AG20443 (cell line): ENCODE measurements at places on chromosomes 3 and 15.

- DNase-seq = no peak
These were observed 147.1 kb upstream of the GBE1 start for GRCh38 chr3:81908561-81908960.

- DNase-seq = no peak
These were observed 645.8 kb upstream of the TBL1XR1 start for GRCh38 chr3:177842743-177843734.

DNA sequence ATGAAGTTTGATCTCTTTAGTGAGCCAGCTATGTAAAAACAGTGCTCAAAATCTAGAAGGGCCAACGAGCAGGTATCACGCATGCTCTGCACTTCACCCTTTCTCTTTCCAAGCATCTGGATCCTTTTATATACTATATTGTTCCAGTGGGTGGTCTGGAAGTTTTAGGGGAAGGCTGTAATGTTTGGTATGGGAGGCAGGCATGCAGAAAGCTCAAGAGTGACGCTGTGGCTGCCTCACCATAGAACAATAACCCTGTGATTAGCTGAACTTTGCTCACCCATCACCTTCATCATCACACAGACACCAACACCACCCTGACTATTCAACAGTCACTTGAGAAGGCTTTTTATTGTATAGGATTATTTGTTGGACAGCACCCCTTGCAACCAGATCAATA is 81.6 kb downstream of the FBN1 start:
- DNase-seq = no peak

GRCh38 chr15:48432688-48433087 is 101.5 kb downstream of the DUT start:
- DNase-seq = no peak

- peak; percentile 26 for DNase-seq
These were observed 296.2 kb downstream of the ZBTB20 start for GRCh38 chr3:114850898-114851297.

DNA sequence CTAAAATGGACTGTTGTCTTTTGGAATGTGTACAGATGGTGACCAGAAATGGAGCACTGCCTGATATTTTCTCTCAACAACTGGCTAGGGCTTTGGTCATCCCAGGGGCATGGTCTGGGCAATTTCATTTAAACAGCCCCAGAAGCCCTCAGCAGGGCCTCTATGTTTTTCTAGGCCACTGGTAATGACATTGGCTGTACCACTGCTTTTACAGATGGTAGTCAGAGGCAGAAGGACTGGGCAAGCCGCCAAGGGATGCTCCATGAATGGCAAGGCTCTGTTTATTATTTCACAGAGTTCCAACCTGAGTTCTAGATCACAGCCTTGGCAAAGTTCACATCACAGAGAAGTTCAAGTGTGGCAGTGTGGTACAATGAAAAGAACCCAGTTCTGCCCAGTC is 37.0 kb upstream of the LMCD1 start:
- DNase-seq = no peak

DNA sequence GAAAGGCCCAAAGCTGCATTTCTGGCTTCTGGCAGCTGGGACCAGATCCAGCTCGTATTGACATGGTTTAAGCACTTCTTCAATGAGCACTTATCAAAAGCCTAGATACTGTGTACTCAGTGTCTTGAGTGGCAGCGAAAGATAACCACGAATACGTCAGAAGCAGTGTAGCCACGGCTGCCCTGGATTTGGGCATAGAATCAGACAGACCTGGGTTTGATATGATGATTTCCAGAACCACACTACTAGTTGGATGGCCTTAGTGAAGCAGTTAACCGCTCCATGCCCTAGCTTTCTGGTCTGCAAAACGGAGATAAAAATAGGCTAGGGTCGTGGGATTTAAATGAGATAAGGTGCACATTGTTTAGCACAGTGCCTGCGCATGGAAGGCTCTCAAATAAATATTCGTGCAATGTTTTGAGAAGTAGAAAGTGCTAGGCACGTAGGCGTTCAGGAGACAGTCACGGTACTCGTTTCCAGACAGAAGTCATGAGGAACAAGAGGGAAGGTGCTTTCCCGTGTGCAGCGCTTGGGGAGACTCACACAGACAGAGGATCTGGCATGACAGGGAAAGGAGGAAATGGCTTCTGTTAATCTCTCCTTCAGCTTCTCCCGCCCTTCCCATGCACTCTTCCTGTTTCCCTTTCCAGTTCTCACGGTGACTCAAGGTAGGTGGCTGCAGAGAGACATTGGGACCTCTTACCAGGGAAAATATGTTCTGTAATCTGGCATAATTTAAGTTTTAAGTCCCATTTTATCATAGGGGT is 70.3 kb downstream of the CCNL1 start:
- DNase-seq = no peak

- DNase-seq = peak; percentile 37
These were observed 43.0 kb upstream of the TLE3 start for GRCh38 chr15:70140543-70141375.

DNA sequence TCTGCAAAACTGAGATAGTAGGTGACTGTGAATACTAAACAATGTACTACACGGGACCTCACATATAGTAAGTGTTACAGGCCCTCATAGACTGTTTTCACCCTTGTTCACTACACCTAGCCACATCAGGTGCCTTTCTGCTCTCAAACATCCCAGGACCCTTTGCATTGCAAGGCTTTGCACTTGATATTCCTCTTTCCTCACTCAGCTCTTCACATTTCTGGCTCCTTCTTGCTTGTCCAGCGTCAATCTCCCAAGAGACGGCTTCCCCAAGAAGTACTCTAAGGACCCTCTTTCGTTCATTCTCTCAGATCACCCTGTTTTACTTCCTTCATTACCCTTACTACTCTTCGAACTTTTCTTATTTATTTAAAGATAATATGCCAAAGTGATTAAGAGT is 10.0 kb downstream of the DENND4A start:
- no peak for DNase-seq

GRCh38 chr3:58794750-58795149 is 128.2 kb upstream of the FAM3D start:
- no peak for DNase-seq

DNA sequence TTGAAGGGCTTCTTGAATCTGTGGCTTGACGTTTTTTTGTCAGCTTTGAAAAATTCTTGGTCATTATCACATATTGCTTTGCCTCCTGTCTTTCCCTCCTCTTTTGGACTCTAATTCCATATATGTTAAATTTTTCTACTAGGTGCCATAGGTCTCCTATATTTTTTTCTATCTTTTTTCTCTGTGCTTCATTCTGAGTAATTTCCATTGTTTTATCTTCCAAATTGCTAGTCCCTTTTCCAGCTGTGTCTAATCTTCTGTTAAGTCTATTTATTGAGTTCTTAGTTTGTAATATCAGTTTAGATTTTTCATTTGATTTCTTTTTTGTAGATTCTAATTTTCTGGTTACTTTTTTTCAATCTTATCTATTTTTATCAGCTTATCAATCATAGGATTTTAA is 53.7 kb downstream of the CHST2 start:
- no peak for DNase-seq

DNA sequence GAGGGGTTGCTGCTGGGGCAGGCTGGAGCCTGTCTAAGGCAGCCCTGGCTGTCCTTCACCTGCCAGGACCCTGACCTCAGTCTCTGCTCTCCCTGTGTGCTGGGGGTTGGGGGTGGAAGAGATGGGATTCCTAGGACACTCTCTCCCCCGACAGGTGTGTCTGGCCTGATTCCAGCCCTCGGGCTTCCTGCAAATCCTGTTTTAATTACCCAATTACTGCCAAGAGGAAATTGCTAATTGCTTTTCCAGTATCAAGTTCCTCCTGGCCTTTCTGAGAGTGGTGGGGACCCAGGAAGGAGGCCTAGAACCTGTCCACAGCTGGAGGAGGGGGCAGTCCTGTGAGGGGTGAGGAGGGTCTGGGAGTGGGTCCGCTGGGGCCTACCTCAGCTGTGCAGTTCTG is 15.8 kb downstream of the PLXNA1 start:
- DNase-seq = no peak

DNA sequence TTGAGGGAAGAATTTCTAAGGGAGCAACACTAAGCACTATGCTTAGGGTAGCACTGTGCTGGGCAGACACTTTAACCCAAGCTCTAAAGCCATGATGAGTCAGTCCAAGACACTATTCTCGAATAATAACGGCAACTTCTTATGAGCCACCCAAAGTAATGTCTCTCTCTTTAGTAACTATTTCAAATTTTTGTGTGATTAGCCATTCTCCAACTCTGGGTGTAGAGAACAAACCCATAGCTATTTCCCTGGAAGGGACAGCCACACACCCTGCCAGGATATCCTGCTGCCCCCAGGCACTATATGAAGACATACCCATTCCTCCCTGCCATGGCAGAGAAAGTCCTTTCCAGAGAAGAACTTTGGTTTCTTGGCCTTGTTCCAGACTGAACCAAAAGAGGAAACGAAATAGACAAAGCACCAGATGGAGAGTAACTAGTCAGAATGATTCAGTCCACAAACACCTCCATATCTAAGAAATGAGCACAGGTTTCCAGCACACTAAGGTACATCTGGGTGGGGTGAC is 384.9 kb upstream of the THBS1 start:
- DNase-seq = peak; percentile 84

GRCh38 chr3:98821063-98821462 is 57.9 kb downstream of the ST3GAL6 start:
- no peak for DNase-seq

DNA sequence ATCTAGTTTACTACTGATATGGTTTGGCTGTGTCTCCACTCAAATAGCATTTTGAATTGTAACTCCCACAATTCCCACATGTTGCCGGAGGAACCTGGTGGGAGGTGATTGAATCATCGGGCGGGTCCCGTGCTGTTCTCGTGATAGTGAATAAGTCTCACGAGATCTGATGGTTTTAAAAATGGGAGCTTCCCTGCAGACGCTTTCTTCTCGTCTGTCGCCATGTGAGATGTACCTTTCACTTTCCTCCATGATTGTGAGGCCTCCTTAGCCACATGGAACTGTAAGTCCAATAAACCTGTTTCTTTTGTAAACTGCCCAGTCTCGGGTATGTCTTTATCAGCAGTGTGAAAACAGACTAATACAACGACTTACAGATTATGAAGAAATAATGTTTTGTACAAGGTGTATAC is 35.6 kb upstream of the PYDC2 start:
- no peak for DNase-seq

GRCh38 chr3:159859836-159860235 is 128.8 kb upstream of the IL12A start:
- no peak for DNase-seq

- peak; percentile 95 for DNase-seq
These were observed at the start of gene HES1 for GRCh38 chr3:194135806-194136518. TSS of gene HES1 (plus strand) at chr3:194136148. CDS start at chr3:194136381, 233 bp downstream.

DNA sequence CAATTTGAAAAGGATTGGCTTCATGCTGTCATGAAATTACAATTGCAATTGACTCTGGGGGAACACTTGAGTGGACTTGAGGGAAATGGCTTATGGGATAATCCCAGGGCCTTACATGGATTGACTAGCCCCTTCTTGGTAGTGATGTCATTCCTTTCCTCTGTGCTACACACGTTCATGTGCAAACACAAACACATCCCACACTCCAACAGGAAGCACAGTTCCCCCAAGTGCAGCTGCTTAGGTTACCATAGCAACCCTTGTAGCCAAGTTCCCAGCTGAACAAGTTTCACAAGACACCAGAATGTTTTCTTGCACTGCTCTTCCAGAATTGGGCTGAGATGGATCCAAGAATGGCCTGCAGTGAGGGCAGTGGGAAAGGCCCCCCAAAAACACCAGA is 217.0 kb downstream of the ZNF621 start:
- DNase-seq = no peak

- DNase-seq = no peak
These were observed 415.2 kb downstream of the RAP2B start for GRCh38 chr3:153577059-153577736.

GRCh38 chr15:68442903-68443302 is 10.9 kb upstream of the ITGA11 start:
- DNase-seq = no peak

DNA sequence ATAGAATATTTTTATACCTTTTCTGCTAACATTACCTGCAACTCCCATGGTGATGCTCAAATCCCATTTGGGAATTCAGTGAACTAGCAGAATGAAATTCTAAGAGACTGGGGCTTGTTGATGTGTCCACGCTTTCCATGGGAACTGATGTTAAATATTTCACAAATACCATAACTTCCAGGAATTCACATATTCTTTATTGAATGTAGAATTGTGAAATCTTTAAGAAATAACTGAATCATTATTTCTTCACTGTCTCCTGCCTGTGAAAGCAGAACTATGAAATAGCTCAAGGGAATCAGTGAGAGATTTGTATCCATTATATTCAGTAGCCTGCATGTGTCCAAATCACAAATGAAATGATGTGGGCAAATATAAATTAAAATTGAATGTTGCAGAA is 130.8 kb downstream of the SERPINI1 start:
- DNase-seq = no peak

GRCh38 chr3:140843656-140844055 is 98.0 kb upstream of the SLC25A36 start:
- no peak for DNase-seq

- no peak for DNase-seq
These were observed 6.4 kb downstream of the SCN5A start for GRCh38 chr3:38643090-38643489.
